Thyroid gland (tissue), 4 donors: ENCODE measurements at places on chromosomes 13 and 19. TPM values are rescaled to one million over a fixed set of nuclear protein-coding genes. Genes with fewer than 3 reads are reported as not detected.
A peak's percentile ranks its signal among the peaks of the same experiment; 100 is the strongest.

CCDC97 gene
- total RNA-seq, result 18.8 TPM

ELAVL3 gene
- not detected for total RNA-seq

DNA sequence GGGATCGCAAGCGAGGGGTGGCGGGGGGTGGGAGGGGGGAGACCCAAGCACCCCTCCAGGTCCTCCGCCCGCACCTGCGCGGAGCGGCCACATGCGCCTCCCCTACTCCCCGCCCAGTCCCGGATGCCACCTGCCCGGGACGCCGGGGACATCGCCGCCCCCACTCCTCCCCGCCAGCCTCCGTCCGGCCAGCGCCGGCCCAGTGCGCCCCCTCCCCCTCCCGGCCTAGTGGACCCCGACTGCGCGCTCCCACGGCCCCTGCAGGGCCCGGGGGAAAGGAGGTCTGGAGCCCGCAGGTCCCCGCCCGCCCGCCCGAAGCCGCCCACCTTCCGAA is 263 bp downstream of the RHPN2 start:
- DNase-seq, result peak; percentile 80

DNA sequence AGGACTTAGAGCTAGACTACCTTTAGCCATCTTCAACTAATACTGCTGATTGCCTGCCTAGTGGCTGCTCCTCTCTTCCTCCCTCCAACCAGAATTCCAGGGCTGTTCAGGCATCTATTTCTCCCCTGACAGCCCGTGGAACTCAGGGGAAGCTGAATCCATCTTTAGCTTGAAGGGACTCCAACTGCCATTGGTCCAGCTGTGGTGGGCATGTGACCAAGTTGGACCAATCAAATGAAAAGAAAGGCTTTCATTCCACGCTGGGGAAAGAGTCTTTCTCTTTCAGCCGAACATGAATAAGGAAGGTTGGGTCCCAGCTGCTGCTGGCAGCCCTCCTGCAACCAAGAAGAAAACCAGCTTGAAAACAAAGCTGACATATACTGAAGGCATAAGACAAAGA is 168.5 kb upstream of the OBI1 start:
- no peak for DNase-seq

DNA sequence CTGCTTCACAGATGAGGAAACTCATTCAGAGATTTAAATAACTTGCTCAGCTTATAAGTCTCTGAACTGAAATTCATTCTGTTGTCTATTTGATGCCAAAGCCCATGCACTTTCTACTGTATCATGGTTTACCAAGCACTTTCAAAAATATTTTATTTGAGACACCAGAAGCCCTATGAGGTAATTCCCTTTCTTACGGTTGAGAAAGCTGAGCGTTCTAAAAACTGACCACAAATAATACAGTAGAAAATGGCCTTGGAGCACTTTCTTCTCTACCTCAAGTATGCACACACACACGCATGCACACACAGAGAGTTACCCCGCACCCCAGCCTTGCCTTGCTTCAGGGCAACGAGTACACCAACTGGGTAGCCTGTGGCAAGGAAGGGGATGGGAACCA is 228.5 kb downstream of the RFC3 start:
- no peak for DNase-seq

DNA sequence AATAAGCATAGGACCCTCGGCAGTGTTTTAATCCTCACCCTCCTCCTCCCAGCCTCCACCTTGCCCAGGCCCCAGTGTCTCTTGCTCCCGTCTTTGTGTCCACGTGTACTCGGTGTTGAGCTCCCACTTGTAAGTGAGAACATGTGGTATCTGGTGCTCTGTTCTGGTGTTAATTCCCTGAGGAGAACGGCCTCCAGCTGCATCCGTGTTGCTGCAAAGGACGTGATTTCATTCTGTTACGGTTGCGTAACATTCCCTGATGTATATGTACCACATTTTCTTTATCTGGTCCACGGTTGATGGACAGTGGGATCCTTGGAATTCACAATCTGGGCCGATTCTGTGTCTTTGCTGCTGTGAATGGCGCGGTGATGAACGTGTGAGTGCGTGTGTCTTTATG is 44.7 kb upstream of the TFDP1 start:
- no peak for DNase-seq

DNA sequence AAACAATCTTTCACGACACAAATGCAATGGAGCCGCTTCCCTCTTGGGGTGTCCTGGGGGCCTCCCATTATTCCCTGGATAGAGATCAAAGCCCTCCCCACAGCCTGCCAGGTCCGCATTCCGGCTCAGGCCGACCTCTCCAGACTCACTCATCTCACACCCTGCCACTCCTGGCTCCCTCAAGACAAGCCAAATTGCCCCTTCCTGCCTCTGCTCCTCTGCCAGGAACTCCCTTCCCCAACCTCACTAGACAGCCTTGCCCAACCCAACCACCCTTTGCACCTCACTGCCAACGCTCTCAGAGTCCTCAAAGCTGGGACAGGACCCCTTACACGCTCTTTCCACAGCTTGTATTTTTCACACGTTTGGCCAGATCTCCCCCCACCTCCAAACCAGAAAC is 1.5 kb downstream of the ABHD17A start:
- no peak for DNase-seq

DNA sequence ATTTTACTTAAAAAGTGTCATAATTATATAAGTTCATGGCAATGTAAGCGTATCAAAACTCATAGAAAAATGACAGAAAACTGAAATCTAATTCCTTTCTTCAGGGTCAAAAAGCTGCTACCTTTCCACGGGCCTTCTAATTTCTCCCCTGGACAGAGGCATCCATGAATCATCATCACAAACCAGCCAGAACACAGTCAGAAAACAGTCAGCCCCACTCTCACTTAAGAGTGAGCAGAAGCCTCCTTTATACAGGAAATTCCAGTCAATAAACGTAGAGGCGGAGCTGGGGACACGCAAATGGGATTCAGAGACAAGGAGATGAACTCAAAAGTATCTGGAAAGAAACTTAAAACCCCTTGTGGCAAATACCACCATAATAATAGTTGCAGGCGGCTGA is 54.2 kb upstream of the ABCC4 start:
- no peak for DNase-seq

GRCh38 chr13:72565893-72566292 is 161.5 kb downstream of the MZT1 start:
- DNase-seq, result no peak

- DNase-seq, result peak; percentile 84
Measured at GRCh38 chr19:38003438-38004185, 96.6 kb downstream of the SIPA1L3 start.

DNA sequence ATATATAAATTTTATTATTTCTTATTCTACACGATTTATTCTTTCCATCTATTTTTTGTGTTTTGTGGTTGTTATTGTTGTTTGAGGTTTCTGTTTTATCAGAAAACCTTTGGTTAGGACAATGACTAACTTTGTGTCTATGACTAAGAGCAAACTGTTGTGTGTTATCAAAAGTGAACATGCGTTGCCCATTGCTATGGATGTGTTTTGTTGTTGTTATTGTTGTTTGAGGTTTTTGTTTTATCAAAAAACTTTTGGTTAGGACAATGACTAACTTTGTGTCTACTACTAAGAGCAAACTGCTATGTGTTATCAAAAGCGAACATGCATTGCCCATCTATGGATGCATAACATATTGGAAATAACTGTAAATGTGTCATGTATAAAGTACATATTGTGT is 692.3 kb downstream of the SLITRK1 start:
- no peak for DNase-seq

DNA sequence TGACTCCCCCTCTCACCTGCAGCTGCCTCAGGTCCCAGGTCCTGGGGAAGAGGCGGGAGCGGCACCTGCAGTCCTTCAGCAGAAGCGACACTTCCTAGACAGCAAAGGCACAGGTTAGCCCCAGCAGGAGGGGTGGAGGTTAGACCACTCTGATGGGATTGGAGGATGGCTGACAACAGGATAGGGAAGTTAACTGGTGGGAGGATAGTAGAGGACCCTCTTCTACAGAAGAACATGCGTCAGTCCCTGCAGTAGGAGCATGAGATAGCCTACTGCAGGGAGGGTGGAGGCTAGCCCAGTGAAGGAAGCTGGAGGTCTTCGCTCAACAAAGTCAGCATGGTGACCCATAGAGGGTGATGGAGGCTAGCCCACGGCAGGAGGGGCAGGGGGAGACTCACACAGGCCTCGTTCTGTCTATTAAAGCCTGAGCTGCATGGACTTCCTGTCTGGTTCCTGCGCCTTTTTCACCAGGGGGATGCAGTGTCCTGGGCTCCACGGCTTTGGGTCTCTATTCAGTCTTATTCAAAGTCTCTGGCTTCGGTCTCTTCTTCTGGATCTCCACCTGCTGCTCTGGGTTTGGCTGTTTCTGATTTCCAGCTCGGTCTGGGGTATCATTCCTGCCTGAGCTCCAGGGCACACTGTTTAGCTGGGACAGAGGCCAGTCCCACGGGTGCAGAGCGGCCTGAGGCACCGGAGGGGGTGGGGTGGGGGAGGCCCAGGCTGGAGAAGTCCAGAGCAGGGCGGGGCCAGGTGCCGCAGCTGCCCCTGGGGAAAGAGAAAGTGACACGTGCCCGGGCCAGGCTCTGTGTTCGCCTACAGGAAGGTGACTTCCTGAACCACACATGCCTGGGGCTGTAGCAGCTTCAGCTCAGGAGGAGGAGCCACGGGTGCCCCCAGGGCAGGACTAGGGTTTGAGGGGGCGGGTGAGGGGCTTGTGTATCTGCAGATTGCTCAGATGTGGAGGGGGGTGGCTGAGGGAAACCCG is 7.3 kb downstream of the IFNL3 start:
- DNase-seq, result peak; percentile 50

MVB12A gene
- total RNA-seq, result 51.5 TPM

- DNase-seq, result peak; percentile 6
Measured at GRCh38 chr13:59464926-59465325, 698.8 kb downstream of the DIAPH3 start.

- no peak for DNase-seq
Measured at GRCh38 chr13:90622541-90622940, 724.9 kb upstream of the MIR17HG start.

IL4I1 gene
- total RNA-seq, result 0.83 TPM

THSD8 gene
- total RNA-seq, result not detected

GRCh38 chr19:18543814-18544475 is 572 bp upstream of the FKBP8 start:
- peak; percentile 22 for DNase-seq

LMTK3 gene
- 7.1 TPM for total RNA-seq

DNA sequence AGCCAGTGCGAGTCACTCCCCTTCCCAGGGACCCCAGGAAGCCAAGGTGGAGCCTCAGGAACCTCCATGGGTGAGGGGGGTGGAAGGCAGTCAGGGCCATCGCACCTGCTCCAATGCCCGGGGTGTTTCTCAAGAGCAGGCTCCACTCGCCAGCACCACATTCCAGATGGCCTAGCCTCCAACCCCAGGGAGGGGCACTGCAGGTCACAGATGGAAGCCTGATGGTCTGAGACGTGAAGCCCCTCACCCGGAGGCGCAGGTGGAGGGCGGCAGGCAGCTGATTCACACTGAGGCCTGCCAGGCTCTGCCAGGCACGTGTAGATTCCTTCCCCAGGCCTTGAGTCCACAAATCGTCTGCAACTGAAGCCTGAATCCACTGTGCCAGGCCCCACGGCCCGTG is 23.0 kb upstream of the ISYNA1 start:
- no peak for DNase-seq

- peak; percentile 7 for DNase-seq
Measured at GRCh38 chr19:4149518-4150288, 3.7 kb upstream of the CREB3L3 start.

GRCh38 chr19:41410336-41411054 is 12.9 kb downstream of the BCKDHA start:
- no peak for DNase-seq

SIGLEC5 gene
- not detected for total RNA-seq

DNA sequence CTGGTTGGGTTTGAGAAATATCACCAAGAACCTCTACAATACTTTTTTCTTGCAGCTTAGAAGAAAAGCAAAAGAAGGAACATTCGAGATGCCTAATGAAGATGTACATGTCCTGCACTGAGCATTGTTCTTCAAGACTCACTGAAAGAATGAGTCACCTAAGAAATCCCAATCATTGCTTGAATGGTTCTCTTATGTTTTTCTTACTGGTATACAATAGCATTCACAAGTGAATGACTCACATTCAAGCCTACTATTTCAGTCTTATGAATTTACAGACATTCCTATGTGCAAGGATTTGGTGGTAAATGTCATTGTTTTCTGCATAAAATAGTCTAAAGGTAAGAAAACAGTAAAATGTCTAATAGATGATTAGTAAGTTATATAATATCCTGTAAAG is 594.6 kb downstream of the PCDH9 start:
- DNase-seq, result no peak

- DNase-seq, result no peak
Measured at GRCh38 chr19:3520166-3521103, 14.3 kb downstream of the FZR1 start.

C13orf42 gene
- not detected for total RNA-seq

GRCh38 chr13:36046672-36047071 is 84.5 kb downstream of the DCLK1 start:
- DNase-seq, result no peak

DNA sequence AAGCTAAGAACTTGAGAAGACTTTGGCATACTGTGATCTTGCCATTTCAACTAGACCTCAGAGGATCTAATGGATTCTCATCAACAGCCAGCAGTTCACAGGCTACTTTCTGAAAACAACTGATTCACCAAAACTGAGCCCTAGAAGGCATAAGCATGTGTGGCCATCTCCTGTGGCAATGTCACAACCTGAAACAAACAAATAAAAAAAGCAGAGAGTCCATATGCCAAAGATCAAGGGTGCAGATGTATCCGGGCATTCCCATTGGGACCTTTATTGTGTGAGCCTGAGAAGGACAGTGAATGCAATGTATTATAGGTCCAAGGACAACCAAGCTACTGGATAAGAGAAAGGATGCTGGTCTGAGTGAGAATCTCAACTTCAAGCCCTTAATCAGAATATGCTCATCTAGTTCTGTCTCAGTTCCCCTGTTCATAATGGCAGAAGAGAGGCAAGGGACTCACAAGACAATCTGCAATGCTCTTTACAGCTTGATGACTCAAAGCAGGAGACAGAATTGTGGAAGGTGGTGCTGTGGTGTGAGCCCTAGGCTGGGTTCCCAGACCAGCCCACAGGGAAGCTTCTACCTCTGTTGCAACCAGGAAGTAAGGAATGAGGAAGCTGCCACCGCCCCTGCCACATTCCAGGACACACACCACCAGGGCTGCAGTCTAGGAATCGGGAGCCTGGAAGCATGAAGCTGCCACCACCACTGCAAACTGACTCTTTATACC is 133.7 kb downstream of the RAP2A start:
- peak; percentile 27 for DNase-seq

ANKRD27 gene
- 52.3 TPM for total RNA-seq

DNA sequence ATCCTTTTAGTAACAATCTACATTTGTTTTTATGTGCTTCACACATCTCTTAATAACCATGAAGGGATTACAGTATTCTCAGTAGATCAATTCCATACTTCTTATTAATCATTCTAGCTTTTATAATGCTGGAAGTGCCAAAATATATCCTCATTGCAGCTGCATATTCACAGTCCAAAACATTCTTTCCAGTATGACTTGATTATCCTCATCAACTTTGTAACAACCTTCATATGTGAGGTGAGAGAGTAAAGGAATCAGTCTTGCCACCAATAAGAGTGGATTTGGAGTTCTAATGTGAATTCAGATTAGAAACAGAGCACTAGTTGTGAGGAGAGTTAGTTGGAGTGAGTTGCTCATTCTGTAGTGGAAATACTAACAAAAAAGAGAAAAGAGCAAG is 208.0 kb upstream of the SPRY2 start:
- DNase-seq, result no peak
